ENCODE measurements at places on chromosomes 5 and 9.

- DNase-seq: no peak
Observed at GRCh38 chr9:2292733-2293132, 277.6 kb downstream of the SMARCA2 start.

- no peak for DNase-seq
Observed at GRCh38 chr9:118330191-118330986, 626.2 kb downstream of the TLR4 start.

- no peak for DNase-seq
Observed at GRCh38 chr9:89497978-89498851, at the start of gene SEMA4D. Gene SEMA4D (minus strand): TSS chr9:89498113. CDS start chr9:89405456, 92,657 bp downstream.

DNA sequence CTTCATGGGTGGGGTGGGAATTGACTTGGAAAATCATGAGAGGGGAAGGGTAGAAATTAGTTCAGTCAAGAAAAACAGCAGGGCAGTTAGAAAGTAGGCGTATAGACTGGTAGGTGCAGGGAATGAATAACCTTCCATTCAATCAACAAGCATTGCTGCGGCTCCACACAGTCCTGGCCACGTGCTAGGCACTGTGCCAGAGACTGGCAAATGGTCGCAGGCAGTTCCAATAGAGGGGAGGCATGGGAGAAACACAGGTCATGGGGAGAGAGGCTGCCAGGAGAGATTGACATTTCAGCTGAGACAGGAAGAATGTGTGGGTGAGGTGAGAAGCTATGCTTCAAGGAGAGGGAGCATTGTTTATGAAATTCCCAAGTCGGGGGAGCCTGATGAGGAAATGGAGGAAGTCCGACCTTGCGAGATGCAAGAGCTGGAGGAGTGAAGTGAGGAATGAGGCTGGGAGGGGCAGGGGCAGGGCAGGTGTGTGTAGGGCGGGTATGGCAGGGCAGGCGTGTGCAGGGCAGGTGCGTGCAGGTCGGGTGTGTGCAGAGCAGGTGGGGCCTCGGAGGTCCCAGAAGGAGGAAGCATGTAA is 54.4 kb upstream of the PPARGC1B start:
- DNase-seq: no peak

DNA sequence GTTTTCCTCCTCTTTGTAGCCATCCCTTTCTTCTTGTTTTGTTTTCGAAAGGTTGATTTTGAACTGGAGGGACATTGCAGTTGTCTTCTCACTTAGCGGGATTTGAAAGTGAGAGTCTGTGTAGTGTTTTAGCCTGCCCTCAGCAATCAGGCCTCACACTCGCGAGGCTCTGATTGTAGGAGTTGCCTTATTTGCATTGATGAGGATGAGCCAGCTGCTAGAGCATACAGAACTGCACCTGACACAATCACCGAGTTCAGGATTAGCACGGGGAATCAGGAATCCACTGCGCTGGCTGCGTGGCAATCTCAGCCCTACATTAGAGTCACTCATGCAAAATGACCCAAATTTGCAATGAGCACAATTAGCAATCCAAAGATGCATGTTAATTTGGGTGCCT is 122.5 kb upstream of the TMEM161B start:
- no peak for DNase-seq

- no peak for DNase-seq
Observed at GRCh38 chr5:142150431-142150830, 41.9 kb downstream of the NDFIP1 start.

- DNase-seq: no peak
Observed at GRCh38 chr5:55101556-55102276, 730 bp upstream of the GZMA start.
